ENCODE measurements at places on chromosomes 13 and 19.

DNA sequence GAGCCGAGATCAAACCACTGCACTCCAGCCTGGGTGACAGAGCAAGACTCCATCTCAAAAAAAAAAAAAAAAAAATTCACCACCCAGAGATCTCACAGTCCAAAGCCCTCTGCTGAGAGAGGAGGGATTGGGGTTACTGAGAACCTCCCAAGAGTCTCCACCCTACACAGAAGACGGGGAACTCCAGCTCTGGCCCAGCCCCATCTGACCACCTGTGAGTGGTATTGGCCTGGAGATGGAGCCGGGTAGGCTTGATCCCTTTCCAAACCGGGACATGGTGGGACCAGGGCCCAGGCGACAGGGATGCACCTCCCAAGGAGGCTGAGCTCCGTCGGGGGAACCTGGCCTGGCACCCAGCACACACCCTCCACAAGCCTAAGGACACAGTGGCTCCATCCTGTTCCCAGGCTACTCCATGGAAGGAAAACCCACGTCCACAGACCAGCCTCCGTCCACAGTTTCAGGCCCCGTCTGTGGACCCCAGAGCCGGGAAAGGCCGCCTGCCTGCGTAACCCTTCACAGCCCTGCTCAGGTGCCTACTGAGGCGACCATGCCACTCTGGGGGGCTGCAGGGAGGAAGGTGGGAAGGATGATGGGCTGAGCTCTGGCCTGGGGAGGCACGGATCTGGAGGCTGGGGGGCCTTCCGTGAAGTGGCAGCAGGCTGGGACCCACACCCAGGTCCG is 1.8 kb downstream of the TMEM259 start:
- DNase-seq = no peak

DNA sequence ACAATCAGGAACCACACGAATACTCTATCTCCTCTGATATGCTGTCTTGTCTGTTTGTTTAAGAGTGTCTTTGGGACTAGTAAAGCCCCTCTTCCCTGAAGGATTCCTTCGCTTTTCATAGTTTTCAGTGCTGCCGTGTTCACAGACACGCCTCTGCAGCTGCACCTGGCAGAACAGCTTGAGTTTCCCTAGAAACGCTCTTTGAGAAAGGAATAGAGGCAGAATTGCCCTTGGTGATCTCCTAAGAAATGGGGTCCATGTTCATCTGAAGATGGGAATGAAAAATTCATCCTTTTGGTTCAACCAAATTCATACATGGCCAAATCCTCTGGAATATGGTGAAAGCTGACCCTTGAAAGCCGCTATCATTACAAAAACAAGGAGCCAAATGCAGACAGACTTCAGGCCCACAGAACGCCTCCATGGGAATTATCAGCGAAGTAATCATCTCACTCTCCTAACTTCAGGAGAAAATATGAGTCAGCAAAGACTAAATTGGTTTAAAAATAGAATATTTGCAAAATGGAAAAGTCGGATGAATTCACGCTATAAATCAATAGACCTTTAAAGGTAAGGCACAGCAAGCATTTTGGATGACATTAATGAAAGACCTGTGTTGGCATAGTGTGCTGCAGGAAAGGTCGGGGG is 5.5 kb downstream of the SACS start:
- DNase-seq = no peak

GRCh38 chr13:74056801-74057542 is 77.2 kb downstream of the KLF12 start:
- no peak for DNase-seq

GRCh38 chr13:101474419-101474957 is 22.0 kb downstream of the ITGBL1 start:
- no peak for DNase-seq

GRCh38 chr13:113155201-113155600 is 3.2 kb upstream of the PROZ start:
- no peak for DNase-seq

- no peak for DNase-seq
Measured at GRCh38 chr19:934197-934840, 8.5 kb downstream of the ARID3A start.

DNA sequence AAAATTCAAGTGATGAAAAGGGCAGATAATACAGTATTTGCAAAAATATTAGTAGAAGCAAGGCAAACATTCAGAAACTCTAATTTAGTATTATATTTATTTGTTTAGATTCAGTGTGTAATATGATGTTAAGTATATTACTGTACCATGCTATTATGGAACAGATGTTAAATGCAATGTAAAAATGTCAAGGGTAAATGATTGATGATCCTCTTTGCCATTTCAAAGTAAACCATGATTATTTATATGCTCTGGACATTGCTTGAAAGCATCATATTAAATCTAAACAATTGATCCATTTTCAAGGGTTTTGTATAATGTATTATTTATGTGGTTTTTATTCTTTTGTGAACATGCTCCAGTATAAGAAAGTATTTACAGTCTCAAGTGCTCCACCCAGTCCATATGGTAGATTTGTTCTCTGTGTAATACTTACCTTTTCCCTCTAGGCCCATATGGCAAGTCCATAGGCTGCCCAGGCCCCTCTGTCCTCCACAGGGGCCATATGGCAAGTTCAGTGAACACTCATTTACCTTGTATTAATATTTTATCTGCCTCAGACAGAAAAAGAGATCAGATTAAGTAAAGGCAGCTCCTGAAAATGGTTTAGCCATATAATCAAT is 353.5 kb downstream of the DACH1 start:
- no peak for DNase-seq

DNA sequence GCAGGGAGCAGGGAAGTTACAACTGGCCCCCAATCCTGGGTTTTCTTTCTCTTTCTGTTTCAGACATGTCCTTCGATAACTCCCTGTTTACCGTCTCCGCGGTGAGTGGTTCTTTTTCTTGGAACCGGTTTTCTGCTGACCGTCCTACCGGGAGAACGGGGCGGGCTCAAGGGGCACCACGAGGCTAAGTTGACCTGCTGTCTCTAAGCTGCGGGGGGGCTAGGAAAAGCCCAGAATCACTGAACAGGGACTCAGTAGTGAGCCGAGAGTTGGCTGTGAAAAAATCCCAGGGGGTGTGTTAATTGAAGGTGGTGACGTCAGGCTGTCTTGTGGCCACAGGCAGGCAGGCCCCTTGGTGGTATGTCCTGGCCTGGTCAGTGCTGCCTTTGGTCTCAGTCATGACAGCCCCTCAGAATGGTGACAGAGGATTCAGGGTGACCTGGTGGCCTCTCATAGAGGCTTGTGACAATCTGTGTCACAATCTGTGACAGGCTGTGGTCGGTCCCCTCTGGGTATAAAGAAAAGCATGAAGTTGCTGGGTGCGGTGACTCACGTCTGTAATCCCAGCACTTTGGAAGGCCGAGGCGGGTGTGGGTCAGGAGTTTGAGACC is 8.1 kb upstream of the CARM1 start:
- no peak for DNase-seq

DNA sequence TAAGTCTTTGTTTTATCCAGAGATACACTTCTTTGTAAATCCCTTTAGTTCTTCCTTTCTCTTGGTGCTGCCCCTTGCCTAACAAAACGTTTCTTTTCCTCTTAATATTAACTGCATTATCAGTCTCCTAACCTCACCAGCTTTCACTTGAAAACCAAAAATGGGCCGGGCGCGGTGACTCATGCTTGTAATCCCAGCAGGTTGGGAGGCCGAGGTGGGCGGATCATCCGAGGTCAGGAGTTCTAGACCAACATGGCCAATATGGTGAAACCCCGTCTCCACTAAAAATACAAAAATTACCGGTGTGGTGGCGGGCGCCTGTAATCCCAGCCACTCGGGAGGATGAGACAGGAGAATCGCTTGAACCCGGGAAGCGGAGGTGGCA is 329.8 kb upstream of the MIR17HG start:
- DNase-seq = no peak

DNA sequence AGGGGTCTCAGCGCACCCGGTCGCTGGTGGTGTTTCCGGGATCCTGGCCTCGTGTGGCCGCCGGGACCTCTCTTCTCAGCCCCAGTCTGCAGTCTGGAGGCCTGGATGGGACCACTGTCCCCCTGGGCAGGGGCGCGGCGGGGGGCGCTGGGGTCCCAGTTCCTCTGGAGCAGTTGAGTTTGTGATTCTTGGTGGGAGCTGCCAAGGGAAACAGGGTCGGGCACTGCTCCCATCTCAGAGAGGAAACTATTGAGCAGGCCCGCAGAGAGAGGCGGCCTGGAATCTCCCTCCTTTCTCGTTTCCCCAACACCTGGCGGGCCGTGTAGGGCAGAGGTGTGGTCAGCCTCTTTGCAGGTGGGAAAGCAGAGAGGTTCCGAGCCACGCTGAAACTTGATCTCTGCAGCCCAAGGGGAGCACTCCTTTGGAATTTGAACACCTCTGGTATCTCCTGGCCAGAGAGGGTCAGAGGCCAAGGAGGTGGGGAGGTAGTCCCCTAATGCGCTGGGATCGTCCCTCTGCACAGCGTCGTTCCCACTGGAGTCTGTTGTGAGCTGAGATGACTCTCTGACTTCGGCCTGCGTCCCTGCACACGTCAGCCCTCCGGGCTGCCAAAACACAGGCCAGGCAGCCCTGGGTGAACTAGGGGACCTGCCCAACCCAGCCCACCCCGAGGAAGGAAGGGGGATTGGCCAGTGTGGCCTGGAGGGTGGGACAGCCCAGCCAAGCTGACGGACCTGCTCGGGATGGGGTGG is 741 bp downstream of the PLEKHF1 start:
- DNase-seq = no peak

- DNase-seq = no peak
Measured at GRCh38 chr13:23129331-23129730, 51.4 kb upstream of the SGCG start.

DNA sequence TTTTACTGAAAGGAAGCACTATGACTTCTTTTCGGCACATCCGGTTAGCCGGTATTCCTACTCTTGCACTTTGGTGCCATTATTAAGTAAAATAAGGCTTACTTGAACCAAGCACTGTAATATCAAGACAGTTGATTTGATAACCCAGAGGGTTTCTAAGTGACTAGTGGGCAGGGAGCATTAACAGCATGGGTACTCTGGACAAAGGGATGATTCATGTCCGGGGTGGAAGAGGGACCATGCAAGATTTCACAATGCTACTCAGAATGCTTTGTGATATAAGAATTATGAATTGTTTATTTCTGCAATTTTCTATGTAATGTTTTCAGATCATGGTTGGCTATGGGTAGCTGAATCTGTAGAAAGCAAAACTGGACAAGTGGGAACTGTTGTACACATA is 282.1 kb downstream of the TDRD3 start:
- DNase-seq = no peak

DNA sequence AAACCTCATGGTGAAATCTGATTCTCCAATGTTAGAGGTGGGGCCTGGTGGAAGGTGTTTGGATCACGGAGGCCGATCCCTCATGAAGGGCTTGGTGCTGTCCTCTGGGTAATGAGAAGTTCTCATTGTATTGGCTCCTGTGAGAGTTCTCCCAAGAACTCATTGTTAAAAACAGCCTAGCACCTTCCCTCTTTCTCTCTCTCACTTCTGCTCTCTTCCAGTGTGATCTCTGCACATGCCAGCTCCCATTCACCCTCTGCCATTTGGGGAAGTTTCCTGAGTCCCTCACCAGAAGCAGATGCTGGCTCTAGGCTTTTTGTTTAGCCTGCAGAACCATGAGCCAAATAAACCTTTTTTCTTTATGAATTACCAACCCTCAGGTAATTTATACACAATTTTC is 3.1 kb upstream of the SUCLA2 start:
- DNase-seq = no peak

GRCh38 chr13:70634893-70635292 is 526.6 kb upstream of the KLHL1 start:
- DNase-seq = no peak

DNA sequence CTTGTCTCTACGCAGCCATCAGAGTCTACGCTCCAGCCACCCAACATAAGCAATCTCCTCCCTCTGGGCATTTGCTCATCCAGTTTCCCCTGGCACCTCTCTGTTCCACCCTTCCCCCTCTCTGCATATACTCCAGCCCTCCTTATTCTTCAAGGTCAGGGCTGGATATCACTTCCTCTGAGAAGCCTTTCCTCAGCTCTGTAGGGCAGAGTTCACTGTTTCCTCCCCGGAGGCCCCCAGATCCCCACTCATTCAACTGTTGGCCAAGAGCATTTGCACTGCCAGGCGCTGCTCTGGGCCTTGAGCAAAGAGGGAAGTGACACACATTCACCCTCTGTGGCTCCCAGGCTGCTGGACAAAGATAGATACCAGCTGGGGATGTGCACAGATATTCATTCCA is 3.3 kb downstream of the FCGRT start:
- DNase-seq = no peak

- no peak for DNase-seq
Measured at GRCh38 chr13:99331881-99332293, 24.7 kb upstream of the GPR183 start.

DNA sequence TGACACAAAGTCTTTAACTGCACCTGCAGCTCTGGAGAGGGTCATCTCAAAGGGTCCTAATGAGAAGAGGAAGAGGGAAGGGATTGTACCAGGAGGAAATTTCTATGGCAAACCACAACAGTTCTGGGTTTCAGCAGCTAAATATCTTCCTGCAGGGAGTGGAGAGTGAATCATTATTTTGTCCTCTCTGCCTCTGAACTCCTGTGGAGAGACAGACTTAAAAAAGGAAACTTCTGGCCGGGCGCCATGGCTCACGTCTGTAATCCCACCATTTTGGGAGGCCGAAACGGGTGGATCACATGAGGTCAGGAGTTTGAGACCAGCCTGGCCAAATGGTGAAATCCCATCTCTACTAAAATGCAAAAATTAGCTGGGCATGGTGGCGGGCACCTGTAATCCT is 16.9 kb upstream of the C1QTNF9 start:
- DNase-seq = no peak

DNA sequence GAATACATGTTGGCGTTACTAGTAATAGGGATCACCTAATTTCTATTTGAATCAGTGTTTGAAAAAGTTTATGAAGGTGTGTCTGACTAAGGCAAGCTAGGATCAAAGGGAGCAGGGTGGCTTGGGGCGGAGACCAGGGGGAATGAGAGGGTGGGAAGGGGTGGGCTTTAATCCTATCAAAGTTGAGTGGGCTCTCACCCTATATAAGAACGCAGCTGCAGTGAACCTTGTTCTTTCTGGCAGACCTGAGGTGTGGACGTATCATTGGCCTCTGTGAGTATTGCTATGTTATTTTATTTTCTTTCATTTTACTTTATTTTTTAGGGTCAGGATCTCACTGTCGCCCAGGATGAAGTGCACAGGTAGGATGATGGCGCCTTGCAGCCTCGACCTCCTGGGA is 37.4 kb downstream of the NLRP12 start:
- no peak for DNase-seq

- DNase-seq = no peak
Measured at GRCh38 chr13:35621989-35622388, 145.5 kb upstream of the MAB21L1 start.

GRCh38 chr13:27634791-27635190 is 13.1 kb downstream of the POLR1D start:
- no peak for DNase-seq
